H4 (cell line): ENCODE measurements at places on chromosomes 5 and 9. TPM values are rescaled to one million over a fixed set of nuclear protein-coding genes. Genes with fewer than 3 reads are reported as not detected.
A peak's percentile ranks its signal among the peaks of the same experiment; 100 is the strongest.

DNA sequence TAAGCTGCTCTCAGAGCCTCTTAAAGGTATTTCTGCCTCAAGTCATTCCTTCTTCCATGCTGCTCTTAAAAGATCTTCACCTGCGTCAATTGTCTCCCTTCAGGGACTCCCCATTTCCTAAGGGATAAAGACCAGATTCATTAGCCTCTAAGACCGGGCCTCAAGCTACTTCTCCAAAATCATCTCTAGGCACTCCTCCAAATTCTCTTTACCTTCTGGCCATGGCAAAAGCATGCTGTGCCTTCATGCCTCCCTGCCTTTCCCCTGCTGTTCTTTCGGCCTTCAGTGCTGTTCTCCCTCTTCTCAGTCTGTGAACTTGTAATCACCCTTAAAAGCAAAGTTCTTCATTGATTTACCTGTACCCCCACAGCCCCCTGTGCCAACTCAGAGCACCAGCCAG, 4.4 kb downstream of the TMOD1 start:
- DNase-seq: no peak

- peak; percentile 46 for DNase-seq
Measured at GRCh38 chr5:12636209-12636608, 732.0 kb upstream of the CTNND2 start.

GRCh38 chr5:135596157-135596763, 17.5 kb upstream of the CXCL14 start:
- DNase-seq: no peak

GRCh38 chr9:129317179-129318011, 139.3 kb upstream of the IER5L start:
- no peak for DNase-seq

DNA sequence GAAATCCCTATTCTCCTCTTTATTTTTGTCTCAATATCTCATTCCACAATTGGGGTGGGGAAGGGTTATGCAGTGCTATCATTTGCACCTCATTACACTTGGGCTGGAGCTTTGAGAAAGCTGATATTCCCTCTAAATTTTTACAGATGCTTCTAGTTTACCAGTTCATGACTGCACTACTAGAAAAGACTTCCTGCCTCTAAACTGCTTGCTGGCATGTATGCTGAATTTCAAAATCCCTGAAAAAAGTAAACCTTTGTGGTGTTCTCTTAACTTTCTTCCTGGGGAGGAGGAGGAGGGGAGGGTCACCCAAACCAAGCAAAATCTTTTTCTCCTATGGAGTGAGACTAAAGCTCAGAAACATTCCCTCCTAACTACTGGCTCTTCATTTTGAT, 45.1 kb downstream of the BNC2 start:
- peak; percentile 5 for DNase-seq

MZB1 gene
- total RNA-seq: not detected in 2 replicates

- DNase-seq: no peak
Measured at GRCh38 chr5:138565100-138565821, 9.9 kb downstream of the HSPA9 start.

GRCh38 chr9:95131023-95131943, 186.2 kb downstream of the FANCC start:
- DNase-seq: peak; percentile 55

DNA sequence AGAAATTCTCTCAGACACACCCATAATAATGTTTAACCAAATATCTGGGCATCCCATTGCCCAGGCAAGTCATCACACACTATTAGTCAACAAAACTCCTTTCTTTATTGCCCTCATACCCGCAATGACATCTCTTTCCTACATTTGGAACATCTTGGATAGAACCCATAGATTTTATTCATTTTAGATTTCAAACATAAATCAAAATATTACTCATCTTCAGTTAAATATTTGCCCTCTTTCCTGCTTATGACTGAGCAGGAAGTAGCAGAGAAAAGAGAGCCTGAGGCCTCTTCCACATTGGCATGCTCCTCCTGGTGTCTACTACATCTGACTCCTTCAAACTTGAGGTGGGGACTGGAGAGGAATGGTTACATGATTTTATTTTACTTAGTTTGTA, 592.0 kb downstream of the CHSY3 start:
- no peak for DNase-seq

DNA sequence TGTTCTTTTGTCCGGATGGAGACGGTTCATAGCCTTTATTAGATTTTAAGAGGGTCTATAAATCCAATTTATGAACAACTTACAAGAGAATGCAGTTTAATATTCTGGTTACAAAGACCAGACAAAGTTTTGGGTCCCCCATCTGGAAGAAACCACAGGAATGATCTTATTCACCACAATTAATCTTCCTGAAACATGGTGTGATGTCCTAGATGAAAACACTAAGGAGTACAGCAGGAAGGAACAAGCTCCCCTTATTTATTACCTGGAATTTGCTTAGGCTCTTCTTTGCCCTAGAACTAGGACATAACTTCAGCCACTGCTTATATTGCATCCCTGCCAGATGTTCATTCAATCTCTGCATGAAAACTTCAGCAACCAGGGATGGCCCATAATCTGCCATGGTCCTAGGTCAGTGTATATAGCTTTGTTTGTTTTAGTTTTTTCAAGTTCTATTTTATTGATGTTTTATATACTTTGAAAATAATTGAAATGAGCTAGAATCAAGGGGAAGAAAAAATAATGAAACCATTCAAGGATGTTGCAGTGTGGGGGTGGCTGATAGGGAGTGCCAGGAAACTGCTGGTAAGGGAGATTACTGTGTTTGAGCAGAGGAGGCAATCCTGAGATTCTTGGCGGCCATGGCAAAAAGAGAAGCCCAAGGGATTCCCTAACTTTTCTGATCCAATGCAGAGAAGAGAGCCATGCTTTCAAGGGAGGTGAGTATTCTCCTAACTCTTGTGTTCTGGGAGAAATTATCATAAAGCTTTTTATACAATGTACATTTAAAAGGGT, 16.8 kb downstream of the TXNDC8 start:
- no peak for DNase-seq

DNA sequence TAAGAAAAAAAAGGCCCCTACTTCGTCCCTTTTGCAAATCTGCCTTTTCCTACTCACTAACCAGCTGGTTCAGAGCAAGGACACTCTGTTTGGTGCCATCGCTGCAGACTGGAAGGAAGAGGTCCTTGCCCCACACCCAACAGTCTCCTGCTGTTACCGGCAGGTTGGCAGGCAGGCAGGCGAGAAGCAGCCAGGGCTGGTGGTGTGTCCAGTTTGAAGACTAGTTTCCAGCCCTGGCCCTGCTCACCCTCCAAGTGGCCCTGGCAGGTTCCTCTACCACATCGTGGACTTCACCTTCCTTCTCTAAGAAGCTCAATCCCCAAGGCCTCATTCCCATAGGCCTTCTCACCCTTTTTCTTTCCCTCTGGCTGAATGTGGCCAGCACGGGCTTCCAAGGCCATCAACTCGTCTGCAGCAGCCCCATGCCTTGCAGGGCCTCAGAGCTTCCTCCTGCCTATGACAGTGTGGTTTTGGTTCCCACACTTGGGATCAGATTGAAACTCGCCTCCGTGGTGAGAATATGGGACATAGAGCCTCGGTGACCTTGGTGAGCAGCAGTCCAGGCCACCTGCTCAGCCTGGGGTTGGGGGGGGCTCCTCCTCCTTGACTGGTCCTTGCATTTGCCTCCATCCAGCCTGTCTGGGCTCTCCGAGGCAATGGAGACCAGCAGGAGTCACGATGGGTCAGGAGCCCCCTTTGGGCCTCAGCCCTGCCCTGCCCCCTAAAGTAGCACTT, 22.9 kb downstream of the TGFBI start:
- no peak for DNase-seq

GRCh38 chr9:111928359-111928720, 31.7 kb downstream of the UGCG start:
- DNase-seq: no peak

DNA sequence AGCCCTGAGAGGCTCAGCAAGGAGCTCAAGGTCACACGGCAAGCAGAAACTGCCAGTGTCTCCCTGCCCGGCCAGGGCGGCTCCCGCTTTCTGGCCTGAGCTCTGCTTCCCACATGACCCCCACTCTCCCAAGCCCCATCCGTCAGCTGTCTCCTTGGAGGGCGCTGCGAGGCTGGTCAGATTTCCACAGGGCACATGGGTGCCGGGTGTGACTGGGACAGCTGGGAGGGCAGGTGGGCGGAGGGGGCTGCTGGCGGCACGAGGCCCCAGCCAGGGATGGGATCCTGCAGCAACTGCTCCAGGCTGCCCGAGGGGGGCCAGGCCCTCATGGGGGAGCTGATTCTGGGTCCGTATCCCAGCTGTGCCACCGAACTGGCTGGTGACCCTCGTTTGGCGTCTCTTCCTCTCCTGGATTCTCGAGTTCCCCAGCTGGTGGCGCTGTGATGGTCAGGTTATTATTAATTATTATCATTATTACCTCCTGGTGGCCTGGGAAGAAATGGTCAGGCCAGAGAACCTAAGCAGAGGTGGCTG, 12.9 kb upstream of the WDR38 start:
- no peak for DNase-seq

GRCh38 chr5:72849546-72849945, 33.1 kb downstream of the TNPO1 start:
- DNase-seq: no peak
